ENCODE measurements at places on chromosomes 7 and 10.

DNA sequence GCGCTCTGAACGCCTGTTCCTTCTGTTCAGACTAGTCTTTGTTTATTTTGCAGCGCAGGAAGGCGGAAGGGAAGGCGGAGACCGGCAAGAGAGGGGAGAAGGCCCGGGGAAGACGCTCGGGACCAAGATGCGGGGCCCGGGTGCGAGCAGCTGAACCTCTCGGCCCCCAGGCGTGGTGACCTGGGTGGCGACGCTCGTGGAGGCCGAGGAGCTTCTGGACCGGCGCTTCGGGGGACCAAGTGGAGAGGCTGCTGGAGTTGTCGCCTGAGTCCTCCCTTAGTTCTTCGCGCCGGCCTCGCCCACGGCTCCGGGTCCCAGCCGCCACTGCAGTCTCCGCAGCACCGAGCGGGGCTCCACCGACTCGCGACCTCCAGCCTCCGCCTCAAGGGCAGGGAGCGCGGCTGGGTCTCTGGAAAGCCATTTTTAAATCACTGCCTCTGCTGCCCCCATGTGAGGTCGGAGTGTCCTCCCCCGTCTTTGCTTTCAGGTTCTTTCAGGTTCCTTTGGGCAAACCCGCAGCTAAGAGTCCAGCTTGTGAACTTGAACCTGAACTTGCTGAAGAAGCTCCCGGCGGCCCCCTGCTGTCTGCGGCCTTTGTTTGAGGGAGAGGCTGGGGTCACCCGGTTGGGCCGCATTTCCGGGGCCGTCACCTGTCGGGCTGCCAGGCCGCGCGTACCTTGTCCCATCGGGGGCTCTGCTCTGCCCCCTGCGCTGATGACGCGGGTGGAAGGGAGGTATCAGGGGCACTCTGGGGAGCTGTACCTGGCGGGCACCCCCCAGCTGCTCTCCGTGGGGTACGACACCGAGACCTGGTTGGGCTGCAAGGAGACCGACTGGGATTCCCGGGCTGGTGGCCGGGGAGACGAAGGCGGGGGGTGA is 136.0 kb downstream of the KIF20B start:
- DNase-seq: no peak

DNA sequence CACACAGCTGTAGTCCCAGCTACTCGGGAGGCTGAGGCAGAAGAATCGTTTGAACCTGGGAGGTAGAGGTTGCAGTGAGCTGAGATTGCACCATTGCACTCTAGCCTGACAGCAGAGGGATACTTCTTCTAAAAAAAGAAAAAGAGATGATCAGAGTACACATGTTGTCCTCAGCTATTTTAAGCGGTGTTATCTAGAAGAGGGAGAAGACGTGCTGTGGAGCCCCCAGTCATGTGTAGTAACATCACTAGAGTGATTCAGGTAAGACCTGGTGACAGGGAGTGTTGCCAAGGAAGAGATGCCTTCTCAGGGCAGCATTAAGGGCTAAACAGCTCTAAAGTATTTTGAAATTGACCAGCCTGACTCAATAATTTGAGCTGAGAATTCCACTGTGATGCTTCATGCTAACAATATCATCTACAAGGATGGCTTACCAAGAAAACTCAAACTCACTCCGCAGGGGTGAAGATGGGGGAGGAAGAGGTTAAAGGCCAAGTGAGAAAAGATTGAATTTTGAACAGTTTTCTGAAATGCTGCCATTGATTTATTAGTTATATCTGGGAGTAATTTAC is 97.4 kb downstream of the KLF6 start:
- no peak for DNase-seq

DNA sequence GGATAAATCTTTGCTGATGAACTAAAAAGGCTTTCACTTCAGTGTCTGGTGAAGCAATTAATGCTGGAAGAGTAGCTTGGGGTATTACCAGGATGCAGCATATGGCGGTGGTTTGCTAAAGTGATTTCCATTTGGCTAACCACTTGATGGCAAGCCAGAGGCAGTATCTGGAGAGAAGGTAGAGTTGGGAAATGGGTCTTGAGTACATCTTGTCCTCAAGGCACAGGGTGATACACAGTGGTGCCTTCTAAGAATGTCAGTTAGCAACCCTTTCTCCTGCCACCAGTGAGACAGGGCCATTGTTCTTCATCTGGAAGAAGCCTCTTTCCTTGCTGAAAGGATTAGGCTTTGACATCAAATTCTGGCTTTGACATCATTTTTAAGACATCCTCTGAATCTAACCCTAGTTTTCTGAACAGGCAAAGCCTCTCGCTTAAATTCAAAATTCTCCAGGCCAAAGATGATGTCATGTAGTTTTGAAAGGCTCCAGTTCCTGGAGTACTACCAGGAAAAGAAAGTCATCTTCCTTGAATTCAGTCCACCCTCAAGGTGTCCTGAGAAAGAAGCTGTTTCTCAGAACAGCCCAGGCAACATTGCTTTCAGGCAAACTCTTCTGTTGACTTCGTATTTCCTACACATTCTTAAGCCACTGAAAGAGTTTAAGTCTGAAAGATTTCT is 162.4 kb downstream of the ARID5B start:
- no peak for DNase-seq

GRCh38 chr7:95980167-95980566 is 207.8 kb downstream of the DYNC1I1 start:
- DNase-seq: no peak

- DNase-seq: no peak
Observed at GRCh38 chr10:82041018-82041417, 166.0 kb downstream of the NRG3 start.

GRCh38 chr7:40192036-40192435 is 57.2 kb downstream of the SUGCT start:
- no peak for DNase-seq

DNA sequence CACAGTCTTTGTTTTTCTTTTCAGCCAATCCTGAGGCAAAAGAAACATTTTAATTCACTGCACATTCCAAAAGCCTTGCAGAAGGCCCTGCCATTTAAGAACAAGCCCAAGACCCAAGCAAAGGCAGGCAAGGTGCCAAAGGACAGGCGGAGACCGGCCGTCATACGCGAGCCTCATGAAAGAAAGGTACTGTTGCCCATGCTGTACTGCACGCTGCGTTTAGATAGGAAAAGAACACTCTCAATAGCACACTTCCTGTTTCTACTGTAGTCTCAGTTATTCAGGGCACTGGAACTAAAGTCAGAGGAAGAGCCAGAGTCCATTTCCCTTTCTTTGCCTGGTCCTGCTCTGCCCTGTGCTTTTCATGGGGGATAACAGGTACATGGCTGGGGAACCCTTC is 47.6 kb downstream of the BMS1 start:
- no peak for DNase-seq

DNA sequence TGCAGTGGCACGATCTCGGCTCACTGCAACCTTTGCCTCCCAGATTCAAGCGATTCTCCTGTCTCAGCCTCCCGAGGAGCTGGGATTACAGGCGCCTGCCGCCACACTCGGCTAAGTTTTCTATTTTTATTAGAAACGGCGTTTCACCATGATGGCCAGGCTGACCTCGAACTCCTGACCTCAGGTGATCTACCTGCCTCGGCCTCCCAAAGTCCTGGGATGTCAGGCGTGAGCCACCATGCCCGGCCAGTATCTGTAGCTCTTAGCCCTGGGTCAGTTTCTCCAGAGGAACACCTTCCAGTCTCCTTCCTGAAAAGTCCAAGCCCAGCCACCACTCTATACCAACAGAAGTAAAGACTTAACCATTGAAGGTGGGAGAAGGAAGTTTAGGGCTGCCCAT is 15.2 kb upstream of the ZKSCAN1 start:
- DNase-seq: no peak

GRCh38 chr7:114853189-114853588 is 68.7 kb upstream of the MDFIC start:
- DNase-seq: no peak

DNA sequence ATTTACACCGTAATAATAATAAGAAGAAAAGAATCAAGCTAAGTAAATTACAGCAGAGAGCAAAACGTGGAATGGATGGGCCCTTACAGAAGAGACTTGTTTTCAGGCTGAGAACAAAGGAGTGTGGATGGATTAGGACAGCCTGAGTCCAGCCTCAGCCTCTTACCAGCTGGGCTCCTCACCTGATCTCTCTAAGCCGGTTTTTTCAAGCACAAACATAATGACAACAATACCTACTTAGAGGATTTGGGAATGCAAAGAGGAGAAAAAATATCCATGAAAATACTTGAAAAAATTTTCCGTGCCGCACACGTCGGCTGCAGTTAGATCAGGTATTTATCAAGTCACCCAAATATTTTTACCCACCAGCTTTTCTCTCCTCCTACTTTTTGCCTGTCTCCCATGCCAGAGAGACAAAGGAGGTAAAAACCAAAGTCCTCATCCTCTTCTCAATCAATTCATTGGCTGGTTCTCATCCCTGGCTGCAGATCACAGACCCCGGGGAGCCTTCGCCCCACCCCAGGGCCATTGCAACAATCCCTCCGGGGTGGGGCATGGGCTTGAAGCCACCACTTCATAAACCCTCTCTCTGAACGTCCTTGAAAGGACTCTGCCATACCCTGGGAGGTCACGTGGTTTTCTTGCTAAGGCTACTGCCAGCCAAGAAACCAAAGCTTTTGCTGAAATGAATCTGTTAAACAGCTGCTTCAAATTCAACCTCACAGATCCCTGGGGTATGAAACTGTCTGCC is 29.7 kb upstream of the GTF2I start:
- no peak for DNase-seq

DNA sequence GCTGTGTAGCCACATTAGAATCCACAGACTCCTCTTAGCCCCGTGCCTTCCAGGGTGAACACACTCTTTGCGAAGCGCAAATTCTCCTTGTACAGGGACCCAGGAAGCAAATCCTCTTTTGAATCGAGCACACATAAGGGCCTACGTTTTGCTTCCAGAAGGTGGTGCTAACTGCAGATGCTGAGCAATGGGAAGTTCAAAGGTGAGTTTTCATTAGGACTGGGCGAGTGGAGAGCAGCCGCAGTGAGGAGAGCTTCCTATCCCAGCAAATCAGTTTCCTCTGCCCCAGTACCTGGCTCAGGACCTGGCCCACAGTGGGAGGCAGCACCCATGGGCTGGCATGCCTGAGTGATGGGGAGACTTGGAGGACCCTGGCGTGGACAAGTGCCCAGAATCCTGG is 23.5 kb upstream of the GPR26 start:
- no peak for DNase-seq

DNA sequence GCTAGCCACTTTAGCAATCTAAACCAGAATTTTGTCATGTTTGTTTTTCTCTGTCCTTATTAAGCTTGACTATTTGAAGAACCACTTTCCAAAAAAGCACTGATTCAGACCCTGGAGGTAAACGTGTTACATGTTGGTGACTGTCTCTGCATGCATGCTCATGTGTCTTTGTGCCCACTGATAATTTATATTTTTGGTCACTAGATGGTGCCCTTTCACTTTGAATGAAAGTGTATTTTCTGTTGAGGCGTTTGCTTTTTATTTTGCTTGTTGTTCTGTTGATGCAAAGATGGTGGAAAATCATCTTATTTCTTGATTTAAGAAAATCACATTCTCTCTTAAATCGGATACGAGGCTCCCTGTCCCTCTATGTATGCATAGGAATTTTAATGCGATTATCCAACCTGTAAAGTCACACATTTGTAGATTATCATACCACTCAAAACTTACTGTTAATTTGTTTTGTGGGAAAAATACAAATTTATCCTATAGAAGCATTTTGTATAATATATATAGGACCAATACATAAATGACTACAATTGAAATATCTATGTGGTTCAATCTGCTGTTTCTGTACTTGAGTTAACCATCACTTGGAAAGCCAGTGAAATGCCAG is 269.3 kb downstream of the BICC1 start:
- peak; percentile 37 for DNase-seq

- no peak for DNase-seq
Observed at GRCh38 chr10:79342811-79343561, 4.3 kb upstream of the PPIF start.

- DNase-seq: no peak
Observed at GRCh38 chr10:27513451-27514191, 9.5 kb downstream of the RAB18 start.

GRCh38 chr10:24086296-24087086 is 122.4 kb upstream of the KIAA1217 start:
- DNase-seq: no peak

DNA sequence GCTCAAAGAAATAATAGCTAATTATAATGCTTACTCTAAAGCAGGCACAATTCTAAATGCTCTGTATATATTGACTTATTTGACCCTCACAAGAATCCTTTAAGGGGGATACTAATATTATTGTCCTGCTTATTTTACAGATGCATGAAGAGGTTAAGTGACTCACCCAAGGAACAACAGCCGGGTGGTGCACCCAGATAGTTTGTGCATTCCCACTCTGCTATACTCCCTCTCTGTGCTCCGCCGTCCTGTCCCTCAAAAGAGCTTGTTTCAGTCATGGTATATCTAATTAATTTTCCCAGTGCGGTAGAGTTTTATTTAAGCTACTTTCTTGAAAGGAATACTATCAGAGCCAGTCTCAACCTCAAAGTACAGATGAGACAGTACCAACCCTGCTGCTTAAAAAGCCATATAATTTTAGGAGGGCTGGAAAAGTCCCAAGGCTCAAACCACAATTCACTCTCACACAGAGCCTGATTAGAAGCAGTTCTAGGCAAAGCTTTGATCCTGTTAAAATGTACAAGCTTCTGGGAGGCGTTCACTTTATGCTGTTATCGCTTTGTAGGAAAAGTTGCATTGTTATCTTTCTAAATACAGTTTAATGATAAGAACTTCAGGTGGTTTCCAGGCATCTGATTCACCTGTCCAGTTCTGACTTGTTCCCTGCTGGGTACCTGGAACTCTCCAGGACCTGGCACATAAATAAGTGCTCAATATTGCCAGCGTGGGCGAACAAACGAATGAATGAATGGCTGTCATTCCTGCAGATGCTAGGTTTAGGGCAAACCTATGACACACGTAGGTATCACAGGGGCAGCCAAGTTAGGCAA is 261.5 kb upstream of the KLF14 start:
- no peak for DNase-seq

- DNase-seq: no peak
Observed at GRCh38 chr10:94183666-94184264, 179.0 kb downstream of the NOC3L start.

GRCh38 chr7:106462914-106463482 is 178.2 kb upstream of the NAMPT start:
- no peak for DNase-seq

- no peak for DNase-seq
Observed at GRCh38 chr7:90262438-90262837, 17.5 kb downstream of the CFAP69 start.

DNA sequence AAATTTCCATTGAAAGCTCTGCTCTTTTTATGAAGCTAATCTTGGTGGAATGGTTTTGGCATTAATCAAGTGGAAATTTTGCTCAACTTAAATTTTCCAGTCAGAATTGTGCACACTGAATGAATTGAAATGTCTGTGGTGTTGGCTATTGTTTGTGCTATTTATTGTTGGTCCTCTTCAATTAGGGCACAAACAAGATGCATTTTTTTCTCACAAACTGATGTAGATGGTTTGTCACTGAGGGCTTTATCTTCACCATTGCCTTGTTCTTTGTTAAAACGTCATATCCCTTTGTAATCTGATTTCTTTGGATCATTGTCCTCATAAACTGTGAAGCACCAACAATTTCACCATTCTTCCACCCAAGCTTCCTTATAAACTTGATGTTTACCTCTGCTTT is 152.1 kb upstream of the RHOBTB1 start:
- no peak for DNase-seq

Data from KG1 (cell line).